Femur (tissue), 1 donor: ENCODE measurements at places on chromosomes 13 and 19.

DNA sequence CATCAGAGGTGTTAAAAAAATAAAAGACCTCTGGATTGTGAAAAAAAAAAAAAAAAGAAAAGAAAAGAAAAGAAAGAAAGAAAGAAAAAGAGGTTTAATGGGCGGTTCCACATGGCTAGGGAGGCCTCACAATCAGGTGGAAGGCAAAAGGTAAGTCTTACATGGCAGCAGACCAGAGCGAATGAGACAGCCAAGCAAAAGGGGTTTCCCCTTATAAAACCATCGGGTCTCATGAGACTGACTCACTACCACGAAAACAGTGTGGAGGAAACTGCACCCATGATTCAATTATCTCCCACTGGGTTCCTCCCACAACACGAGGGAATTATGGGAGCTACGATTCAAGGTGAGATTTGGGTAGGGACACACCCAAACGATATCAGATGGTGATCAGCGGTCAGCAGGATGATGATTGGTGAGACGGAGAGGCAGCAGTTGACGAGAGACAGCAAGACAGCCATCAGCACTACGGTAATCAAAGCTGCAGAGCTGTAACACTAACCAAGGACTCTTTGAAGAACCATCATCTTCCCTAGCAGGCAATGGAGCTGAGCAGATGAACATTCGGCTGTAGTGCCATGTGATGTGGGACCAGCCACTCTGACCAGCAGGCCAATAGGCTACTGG lies 3.9 kb upstream of the CD209 start:
- DNase-seq: no peak

DNA sequence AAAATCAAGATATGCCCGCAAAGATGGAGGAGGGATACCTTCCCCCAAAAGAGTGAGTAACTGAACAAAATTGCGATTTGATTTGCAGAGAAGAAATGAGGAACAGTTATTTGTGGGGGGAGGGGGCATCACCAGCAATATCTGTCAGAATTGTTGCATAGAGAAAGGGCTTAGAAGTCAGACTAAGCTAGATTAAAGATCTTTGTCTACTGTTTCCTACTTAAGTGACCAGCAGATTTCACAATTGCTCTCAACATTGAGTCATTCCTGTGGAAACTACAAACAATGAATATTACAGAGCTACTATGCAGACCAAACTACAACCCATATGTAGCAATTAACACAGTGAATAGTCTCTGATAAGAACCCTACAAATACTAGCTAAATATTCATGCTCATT lies 27.4 kb downstream of the FPR3 start:
- DNase-seq: no peak

GRCh38 chr19:29672933-29673336 lies 7.7 kb downstream of the PLEKHF1 start:
- no peak for DNase-seq

DNA sequence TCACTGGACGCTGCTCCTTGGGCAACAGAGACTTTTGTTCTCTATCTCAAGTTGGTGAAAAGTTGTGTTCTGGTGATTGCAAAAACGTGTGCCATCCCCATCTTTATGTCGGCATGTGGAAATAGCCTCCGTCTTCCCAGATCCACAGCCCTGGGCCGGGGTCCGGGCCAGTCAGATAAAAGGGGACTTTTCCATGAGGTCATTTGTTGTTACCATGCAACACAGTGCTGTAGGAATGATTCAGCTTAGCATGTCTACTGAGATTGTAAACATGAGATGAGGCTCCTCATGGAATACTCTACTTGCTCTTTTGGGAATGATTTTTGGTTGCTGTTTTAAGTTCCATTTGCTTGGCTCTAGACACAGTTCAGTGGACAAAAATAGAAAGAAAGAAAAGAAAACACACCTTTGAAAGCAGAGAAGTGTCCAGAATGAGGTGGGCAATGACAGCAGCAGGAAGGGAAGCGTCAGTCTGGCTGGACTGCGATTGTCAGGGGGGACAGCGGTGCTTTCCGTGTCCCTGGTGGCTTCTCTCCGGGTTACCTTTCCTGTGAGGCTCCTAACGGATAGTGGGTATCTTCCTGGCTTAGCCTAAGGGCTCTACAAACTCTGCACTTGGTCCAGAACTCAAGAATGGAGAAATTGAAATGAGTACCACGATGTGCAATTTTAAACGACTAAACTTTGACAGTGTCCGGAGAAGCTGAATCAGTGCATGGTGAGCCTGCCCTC lies 91.6 kb downstream of the TEX29 start:
- no peak for DNase-seq

DNA sequence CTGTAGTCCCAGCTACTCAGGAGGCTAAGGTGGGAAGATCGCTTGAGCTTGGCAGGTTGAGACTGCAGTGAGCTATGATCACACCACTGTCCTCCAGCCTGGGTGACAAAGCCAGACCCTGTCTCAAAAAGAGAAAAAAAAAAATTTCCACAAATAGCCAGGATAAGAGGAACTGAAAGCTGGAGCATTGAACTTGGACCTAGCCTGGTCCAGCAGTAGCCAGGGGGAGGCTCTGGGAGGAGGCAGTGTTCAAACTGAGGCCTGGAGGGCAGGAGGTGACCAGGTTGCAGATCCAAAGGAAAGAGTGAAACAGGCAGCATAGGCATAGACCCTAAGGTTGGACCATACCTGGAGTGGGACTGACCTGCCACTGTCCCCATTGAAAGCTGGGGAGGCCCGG lies 26.9 kb upstream of the PIK3R2 start:
- no peak for DNase-seq

GRCh38 chr19:39194832-39195542 lies 1.8 kb upstream of the NCCRP1 start:
- DNase-seq: no peak

DNA sequence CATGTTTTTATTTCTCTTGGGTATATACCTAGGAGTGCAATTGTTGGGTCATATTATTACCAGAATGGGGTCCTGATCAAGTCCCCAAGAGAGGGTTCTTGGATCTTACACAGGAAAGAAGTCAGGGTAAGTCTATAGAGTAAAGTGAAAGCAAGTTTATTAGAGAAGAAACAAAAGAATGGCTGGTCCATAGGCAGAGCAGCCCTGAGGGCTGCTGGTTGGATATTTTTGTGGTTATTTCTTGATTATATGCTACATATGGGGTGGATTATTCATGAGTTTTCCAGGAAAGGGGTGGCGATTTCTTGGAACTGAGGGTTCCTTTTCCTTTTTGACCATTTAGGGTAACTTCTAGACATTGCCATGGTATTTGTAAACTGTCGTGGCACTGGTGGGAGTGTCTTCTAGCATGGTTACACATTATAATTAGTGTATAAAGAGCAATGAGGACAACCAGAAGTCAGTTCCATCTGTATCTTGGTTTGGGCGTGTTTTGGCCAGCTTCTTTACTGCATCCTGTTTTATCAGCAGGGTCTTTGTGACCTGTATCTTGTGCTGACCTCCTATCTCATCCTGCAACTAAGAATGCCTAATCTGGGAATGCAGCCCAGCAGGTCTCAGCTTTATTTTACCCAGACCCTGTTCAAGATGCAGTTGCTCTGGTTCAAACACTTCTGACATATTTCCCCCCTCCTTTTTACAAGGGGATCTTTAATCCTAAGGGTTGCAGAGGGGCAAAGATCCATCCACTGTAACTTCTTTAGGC lies 41.1 kb downstream of the CEACAM1 start:
- DNase-seq: peak; percentile 35

GRCh38 chr13:66430269-66430668 lies 799.9 kb downstream of the PCDH9 start:
- DNase-seq: no peak

DNA sequence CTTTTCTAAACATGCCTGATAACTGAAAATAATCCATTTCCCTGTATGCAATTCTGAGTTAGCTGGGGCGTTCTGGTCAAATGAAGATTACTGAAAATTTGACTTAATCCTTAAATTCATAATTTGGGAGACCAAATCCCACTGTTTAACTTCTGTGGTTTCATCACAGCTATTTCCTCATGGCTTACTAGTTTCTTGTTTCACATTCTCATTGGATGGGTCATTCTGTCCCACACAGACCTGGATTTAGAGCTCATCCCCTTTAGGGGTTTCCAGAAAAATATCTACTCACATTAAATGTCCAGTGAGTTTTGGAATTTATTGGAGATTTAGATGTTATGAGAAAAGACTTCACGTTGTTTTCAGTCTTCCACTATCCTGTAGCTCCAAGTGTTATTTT lies 709.3 kb upstream of the KLHL1 start:
- no peak for DNase-seq

GRCh38 chr13:72246396-72246795 lies 379.4 kb upstream of the DACH1 start:
- no peak for DNase-seq

GRCh38 chr13:76383676-76384461 lies 502.3 kb downstream of the KCTD12 start:
- DNase-seq: peak; percentile 79

DNA sequence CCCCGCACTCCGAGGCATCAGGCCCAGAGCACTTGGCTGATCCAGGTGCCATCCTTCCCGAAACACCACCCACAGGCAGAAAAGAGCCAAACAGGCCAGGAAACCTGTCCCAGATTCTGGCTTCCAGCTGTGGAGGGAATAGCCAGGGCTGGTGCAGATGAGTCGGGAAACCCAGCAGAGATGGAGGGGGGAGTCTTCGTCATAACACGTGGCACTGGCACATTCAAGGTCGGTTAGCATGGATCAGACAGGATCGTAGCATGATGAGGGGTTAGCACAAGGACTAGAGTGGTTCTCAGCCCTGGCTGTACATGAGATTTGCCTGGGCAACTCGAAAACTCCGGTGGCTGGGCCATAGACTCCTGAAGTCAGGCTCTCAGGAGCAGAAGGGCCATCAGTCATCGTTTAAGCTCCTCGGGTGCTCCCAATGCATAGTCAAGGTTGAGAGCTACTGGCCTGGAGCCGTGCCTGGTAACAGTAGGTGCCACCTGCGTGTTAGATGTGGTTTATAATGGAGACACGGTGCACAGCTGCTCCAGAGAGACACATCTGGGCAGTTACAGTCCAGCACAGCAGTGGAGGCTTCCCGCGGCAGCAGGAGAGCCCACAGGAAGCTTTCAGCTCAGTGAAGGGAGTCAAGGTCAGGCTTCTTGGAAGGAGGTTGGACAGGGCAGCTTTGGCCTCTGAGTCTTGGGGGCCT lies 6.3 kb downstream of the CYTH2 start:
- no peak for DNase-seq

DNA sequence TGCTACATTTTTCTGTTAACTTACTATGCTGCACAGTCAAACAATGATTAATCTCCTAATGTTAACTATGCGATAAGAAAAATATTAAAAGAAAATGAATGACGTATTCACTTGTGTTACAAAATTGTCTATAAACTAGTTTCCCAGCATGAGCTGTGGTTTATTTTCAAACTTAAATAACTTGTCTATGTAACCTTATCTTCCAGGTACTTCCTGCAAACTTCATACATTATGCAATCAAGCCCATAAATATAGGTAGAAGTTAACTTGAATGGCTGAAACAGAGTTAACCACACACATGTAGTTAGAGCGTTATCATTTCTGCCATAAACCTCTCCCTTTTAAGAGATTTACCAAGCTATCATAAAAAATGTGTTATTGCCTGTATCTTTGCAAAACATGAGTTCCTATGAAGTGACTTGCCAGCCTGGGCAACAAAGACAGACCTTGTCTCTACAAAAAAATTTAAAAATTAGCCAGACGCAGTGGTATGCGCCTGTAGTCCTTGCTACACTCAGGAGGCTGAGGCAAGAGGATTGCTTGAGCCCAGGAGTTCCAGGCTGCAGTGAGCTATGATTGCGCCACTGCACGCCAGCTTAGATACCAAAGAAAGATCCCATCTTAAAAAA lies 17.7 kb upstream of the KLF5 start:
- no peak for DNase-seq

DNA sequence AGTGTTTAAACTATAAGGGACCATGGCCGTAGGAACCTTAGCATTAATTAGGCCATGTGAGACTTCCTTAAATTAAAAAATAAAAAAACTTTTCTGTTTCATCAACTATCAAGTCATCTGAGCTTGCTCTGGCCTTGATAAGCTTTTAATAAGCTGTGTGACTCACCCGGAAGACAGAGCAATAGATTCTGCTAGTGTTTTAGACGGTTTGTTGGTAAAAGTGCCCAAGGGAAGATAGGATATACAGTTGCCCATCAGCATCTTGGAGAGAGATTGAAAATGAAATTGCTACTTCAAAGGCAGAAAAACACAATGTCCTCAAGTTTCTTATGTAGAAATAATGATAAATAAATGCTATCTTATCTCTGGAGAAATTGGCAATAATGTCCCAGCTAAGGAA lies 31.2 kb upstream of the RCBTB2 start:
- DNase-seq: no peak

DNA sequence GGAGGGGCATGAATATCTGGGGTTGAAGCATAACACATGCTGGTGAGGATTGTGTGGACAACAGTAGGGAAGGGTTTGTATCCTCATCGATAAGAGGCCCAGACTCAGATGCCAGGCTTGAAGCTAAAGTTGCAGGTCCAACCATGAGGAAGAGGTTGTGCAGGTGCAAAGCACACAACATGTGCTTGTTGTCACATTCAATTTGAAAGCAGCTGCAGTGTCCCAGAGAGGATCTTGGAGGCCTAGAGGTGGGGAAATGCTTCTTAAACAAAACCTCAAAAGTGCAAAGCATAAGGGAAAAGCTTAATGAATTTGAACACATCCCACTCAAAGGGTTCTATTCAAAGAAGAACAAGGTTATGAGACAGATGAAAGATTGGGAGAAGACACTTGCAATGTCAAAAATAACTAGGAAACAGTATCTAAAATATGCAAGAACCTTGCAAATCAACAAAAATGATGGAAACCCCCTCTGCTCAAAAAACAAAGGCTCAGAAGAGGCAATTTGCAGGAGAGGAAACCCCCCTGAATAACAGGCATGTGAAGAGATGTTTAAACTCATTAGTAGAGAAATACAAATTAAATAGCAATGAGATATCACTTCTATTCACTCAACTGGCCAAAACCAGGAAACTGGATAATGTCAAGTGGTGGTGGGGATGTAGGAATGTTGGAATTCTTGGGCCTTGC lies 187.1 kb downstream of the KATNAL1 start:
- no peak for DNase-seq

- no peak for DNase-seq
Measured at GRCh38 chr13:22220151-22221135, 549.6 kb downstream of the FGF9 start.

GRCh38 chr13:20546556-20546955 lies 20.4 kb upstream of the IFT88 start:
- DNase-seq: no peak

GRCh38 chr19:48539503-48540096 lies 12.4 kb upstream of the SULT2B1 start:
- no peak for DNase-seq

GRCh38 chr19:55241143-55241934 lies 12.8 kb upstream of the TMEM86B start:
- DNase-seq: no peak

GRCh38 chr13:43894438-43894837 lies 14.7 kb downstream of the LACC1 start:
- no peak for DNase-seq

- DNase-seq: no peak
Measured at GRCh38 chr13:69109891-69110525, 997.6 kb upstream of the ATXN8OS start.

- no peak for DNase-seq
Measured at GRCh38 chr13:36814465-36814864, 4.6 kb upstream of the RFXAP start.
